ENCODE measurements at places on chromosomes 4 and X.

DNA sequence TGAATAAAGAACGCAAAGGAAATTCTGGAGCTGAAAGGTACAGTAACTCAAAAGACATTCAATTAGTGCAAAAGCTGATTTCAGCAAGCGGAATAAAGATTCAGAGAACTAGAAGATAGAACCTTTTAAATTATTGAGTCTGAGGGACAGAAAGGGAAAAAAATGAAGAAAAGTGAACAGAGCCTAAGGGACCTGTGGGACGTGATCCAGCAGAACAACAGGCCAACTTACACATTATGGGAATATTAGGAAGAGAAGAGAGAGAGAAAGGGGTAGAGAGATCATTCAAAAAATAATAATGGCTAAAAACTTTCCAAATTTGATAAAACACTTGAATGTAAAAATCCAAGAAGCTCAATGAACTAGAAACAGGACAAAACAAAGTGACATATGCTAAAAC, 17.5 kb upstream of the GPRASP2 start:
- no peak for DNase-seq

DNA sequence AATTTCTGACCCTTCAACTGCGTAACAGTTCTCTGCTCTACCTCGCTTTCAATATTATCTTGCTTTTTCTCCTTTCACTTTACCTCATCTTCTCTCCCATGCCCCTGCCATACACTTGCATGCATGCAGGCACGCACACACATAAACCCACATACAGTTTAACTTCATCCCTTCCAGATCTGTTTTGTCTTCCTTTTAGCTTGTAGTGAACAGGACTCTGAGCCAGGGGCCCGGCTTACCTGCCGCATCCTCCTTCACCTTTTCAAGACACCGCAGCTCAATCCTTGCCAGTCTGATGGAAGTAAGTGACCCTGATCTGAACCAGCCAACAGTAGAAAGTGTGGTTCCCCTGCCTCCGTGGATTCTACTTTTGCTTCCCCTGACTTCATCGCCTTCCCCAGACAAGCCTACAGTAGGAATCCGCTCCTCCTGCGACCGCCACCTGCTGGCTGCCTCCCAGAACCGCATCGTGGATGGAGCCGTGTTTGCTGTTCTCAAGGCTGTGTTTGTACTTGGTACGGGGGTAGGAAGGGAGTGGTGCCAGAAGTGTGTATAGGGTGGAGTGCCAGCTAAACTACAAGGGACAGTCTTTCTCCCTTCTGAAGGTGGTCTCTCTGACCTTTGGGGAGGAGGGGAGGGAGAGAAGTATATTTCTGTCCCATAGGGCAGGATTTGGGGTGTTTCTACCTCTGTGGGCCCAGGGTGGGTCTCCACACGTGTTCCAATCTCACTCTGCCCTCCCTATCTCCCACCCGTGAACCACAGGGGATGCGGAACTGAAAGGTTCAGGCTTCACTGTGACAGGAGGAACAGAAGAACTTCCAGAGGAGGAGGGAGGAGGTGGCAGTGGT, 10.7 kb downstream of the MED12 start:
- DNase-seq, result no peak

DNA sequence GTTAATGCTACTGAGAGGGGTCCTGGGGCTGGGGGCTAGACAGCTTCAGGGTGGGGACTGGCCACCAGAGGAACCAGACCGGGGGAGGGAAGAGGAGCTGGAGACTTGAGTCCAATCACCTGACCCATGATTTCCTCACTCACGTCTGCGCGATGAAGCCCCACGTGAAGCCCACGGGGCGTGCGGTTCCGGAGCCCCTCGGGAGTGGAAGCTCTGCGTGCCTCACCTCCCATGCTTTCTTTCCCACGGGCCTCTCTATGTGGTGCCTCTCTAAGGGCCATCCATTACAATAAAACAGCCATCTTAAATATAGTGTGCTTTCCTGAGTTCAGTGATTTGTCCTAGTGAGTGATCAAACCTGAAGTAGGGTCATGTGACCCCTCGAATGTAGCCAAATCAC, 119.9 kb downstream of the ENPP6 start:
- DNase-seq, result no peak

DNA sequence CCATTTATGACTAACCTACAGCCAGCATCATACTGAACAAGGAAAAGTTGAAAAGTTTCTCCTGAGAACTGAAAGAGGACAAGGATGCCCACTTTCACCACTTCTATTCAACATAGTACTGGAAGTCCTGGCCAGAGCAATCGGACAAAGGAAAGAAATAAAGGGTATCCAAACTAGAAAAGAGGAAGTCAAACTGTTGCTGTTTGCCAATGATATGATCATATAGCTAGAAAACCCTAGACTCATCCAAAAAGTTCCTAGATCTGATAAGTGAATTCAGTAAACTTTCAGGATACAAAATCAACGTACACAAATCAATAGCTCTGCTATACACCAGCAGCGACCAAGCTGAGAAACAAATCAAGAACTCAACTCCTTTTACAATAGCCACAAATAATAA, 64.5 kb downstream of the CENPC start:
- DNase-seq, result no peak

- DNase-seq, result no peak
Observed at GRCh38 chr4:84530871-84531270, 31.8 kb upstream of the NKX6-1 start.

GRCh38 chrX:38868941-38869401, 67.7 kb downstream of the MID1IP1 start:
- DNase-seq, result no peak
